ENCODE measurements at places on chromosomes 3 and 15.

DNA sequence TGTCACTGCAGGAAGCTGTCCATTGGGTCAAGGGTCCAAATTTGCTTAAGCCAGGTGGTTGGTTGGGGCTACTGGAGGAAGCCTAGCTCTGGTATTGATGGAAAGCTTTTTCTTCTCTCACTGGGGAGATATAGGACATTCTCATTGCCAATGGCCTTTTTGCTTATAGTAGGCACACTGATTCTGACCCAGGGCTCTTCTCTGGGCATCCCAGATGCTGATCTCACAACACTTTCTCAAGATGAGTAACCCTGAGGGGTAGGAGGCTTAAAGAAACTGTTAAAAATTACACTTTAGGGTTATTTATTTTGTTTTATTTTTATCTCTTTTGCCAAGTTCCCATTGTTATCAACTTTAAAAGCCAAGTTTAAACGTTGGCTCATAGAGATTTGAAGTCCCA lies 337.8 kb downstream of the LRRC3B start:
- DNase-seq, result no peak

GRCh38 chr3:187838016-187838540 lies 92.8 kb upstream of the BCL6 start:
- no peak for DNase-seq

GRCh38 chr3:72232777-72233176 lies 447.8 kb upstream of the PROK2 start:
- no peak for DNase-seq

DNA sequence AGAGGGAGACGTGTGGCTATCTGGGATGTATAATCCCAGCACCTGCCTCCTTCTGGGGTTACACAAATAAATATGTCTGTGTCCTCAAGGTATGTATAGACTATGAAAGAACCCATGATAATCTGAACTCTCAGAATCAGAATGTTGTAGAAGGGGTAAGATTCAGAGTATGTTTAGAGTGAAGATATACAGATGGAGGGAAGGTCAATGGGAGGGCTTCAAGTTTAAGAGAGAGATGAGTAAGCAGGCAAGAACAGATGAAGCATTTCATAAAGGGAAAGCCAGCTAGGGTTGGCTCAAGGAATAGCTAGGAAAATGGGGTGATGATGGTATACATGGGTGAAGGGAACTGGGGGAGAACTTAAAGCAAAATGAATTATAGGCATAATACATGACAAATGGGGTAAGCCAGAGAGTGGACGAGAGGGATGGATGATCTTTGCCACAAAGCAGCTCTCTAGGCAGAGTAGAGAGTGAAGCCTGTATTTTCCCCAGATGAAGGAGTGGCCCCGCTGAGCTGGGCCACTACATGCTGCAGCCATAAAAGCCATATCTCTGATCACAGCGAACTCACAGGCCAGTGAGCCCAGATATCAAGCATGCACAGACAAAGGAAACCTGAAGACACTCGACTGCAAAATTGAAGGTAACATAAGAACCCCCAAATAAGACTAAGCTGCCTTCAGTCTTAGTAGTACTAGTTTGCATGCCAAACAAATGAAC lies 15.9 kb upstream of the ZBTB38 start:
- no peak for DNase-seq

DNA sequence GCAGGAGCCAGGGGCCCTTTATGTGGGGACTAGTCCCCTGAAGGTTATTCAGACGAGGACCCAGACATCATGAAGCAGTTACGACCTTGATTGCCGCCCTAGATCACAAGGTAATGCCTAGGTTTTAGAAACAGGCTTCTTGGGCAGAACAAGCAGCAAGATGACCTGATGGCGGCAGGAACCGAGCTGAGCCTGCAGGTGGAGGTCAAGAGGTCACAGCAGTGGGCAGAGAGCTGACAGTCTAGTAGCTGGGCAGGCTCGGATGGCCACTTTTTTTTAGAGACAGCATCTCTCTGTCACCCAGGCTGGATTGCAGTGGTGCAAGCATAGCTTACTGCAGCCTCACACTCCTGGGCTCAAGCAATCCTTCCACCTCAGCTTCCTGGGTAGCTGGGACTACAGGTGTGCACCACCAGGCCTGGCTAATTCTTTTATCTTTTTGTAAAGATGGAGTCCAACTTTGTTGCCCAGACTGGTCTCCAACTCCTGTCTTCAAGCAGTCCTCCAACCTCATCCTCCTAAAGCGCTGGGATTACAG lies 83.5 kb upstream of the ABHD17C start:
- no peak for DNase-seq
